NCI-H2081 treated with DMSO at 0.1 percent for 48 hours (cell line): ENCODE measurements at places on chromosomes 1 and 21.

GRCh38 chr21:45494851-45495680 lies 47.2 kb downstream of the SLC19A1 start:
- no peak for DNase-seq

- DNase-seq = no peak
These were observed 10.9 kb downstream of the LRRC8B start for GRCh38 chr1:89535537-89535936.

GRCh38 chr1:46816930-46817329 lies 18.1 kb downstream of the CYP4B1 start:
- no peak for DNase-seq

- no peak for DNase-seq
These were observed 31.0 kb upstream of the PPP1R15B start for GRCh38 chr1:204442376-204443259.

DNA sequence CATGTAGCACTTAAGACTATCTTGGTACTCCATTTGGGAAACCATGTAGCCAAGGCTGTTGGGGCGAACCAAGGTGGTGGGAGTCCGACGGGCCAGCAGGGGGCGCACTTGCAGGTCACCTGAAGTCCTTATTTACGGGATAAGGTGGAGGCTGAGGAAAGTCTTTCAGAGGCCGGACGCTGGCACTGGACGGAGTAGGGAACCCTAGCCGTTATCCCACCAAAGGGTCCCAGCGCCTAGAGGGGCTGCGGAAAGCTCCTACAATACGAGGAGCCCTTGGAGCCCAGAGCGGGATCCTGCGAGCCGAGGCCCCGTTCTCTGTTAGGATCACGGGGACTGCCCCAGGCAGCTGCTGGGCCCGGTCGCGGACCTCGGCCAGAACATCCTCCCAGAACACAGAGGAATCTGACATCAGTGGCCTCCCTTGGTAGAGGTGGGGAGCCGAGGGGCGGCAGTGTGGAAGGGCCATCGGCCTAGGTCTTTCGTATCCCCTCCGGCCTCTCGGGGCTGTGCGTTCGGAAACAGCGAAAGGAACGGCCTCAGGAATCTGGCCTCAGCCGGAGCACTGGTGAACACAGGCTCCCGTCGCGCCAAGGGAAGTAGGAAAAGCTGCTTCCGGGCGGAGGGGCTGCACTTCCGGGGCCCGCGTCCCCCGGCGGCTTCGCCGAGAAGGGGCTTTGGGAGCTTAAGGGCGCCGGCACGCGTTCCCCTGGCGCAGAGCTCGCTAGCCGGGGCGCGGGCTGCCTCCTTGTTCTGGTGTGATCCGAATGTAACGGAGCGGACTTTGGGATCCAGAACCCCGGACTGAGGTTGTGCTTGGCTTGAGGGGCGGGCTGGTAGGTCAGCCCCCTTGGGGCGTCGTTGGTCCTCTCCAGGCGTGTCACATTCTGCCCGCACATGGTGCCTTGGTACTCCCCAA lies 29.9 kb upstream of the RPTN start:
- DNase-seq = no peak

DNA sequence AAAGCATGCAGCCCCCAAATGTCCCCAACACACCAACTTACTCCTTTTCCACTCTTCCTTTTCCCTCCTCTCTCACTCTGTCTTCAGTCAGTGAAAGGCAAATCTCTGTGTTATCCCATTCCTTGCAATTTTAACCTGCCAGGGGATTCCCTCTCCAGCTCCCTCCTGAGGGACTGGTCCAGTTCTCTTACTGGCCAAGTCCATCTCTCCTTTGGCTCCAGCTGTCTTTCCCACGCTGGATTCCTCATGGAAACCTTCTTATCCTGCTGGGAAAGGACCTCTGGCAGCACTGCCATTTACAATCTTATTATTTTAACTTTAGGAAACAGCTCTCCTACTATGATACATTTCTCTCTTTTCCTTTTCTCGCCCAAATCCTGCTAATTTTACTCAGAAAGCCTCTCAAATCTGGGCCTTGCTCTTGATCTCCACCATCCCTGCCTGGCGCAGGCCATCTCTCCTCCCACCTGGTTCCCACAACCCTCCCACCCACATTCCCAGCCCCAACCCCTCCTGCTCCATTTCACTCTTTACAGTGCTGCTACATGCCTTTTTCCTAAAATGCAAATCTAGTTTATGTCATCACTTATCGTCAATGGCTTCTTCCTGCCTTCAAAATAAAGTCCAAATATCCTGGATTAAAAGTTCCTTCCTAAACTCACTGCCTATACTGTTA lies 72.7 kb upstream of the CNN3 start:
- no peak for DNase-seq

DNA sequence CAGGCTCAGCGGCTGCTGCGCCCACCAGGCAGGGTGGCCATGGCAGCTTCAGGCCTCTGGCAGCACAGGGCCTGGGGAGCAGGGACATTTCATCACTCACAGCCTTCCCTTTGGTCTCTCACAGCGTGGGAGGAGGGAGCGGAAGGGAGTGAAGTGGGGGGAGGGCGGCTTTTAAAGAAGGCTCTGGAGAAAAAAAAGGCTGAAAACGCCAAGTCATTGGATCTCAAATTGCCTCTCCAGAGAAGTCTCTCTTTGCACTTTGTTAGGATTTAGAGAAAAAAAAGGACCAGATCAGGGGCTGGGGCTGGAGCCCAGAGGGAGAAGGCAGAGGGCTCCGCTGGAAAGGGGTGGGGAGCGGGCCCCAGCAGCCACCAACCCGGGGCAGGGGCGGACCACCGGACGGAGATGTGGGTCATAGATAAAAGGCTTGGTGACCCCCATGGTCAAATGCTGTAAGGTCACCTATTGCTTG lies 209.9 kb downstream of the GRIK3 start:
- no peak for DNase-seq

- DNase-seq = no peak
These were observed 197.6 kb downstream of the SIPA1L2 start for GRCh38 chr1:232432313-232432712.

- peak; percentile 39 for DNase-seq
These were observed 1769.7 kb downstream of the MRPL39 start for GRCh38 chr21:23837564-23837963.

DNA sequence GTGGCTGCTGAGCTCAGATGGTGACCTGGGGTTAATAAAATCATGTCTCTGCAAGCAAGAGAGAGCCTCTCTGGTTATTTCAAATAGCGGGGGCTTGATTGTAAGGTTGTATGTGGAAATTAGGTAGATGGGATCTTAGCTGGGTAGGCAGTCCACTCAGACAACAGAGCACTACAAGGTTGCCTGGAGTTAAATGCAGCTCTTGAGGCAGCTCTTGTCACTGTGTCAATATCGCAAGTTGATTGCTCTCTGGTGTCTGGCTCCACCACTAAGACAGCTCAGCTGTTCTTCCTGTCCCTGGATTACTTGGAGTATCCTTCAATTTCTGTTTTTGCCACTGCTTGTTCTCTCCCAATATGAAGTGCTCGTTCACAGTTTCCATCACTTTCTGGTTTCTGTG lies 93.8 kb downstream of the C21orf91 start:
- no peak for DNase-seq
